GM04504 (cell line): ENCODE measurements at places on chromosomes 1 and 21.

DNA sequence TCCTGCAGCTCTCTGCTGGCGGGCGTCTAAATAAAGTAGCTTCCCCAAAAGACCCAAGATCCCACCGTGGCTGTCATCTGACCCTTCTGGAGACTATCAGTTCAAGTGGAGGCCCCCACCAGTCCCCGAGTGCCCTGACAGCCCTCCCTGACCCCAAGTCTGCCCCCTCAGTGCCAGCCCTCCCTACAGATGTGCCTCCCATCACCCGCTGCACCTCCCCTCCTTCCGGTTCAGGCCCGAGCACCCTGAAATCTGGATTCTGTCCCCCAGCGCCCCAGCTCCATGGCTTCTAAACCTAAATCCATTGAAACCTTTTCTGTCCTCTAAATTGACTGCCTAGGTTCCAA lies 595 bp downstream of the IL10RB start:
- no peak for DNase-seq

GRCh38 chr1:235442788-235443429 lies 61.3 kb downstream of the B3GALNT2 start:
- peak; percentile 47 for DNase-seq

GRCh38 chr1:216904471-216904870 lies 181.2 kb upstream of the ESRRG start:
- DNase-seq: no peak

GRCh38 chr1:169105434-169106094 lies 926 bp upstream of the ATP1B1 start:
- DNase-seq: no peak

DNA sequence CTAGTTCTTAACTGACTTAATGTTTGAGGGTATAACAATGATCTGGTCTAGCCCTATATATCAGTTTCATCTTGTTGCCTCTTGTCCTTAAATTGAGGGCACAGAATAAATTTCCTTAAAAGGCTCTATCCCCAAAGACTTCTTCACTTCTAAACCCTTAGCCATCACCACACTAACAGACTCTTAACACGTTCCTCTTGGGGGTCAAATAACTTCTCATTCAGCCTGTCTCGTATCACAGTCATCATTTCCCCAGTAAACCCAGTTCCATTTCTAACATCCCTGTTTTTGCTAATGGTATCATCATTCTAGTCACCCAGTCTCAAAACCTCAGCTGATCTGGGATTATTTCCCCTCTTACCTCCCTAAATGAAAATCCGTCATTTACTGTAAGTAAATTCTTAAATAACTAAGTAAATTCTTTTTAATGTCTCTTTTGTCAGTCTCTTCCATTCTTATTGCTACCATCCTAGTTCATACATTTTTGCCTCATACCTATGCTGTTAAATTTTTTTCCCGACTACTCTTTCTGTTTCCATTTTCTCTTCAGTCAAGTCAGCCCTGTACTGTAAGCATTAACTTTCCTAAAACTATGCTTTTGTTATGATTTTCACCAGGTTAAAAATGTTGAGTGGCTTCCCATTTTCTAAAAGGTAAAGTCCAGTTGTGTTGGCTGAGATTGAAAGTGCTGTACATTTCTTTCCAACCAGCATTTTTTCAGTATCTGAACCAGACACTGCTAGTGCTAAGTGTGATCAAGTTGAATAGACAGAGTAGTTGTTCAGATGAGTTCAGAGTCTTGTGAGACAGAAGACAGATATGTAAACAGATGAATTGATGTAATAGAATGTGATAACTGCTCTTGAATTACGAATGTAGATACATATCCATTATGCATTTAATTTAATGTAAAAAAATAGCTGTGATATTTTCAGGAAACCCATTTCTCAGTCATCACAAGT lies 6.9 kb downstream of the CTTNBP2NL start:
- DNase-seq: no peak

GRCh38 chr1:225299624-225300023 lies 128.2 kb downstream of the LBR start:
- no peak for DNase-seq

GRCh38 chr1:3921765-3922164 lies 21.7 kb upstream of the C1orf174 start:
- no peak for DNase-seq

GRCh38 chr1:54499097-54499359 lies 49.0 kb upstream of the ACOT11 start:
- DNase-seq: no peak

DNA sequence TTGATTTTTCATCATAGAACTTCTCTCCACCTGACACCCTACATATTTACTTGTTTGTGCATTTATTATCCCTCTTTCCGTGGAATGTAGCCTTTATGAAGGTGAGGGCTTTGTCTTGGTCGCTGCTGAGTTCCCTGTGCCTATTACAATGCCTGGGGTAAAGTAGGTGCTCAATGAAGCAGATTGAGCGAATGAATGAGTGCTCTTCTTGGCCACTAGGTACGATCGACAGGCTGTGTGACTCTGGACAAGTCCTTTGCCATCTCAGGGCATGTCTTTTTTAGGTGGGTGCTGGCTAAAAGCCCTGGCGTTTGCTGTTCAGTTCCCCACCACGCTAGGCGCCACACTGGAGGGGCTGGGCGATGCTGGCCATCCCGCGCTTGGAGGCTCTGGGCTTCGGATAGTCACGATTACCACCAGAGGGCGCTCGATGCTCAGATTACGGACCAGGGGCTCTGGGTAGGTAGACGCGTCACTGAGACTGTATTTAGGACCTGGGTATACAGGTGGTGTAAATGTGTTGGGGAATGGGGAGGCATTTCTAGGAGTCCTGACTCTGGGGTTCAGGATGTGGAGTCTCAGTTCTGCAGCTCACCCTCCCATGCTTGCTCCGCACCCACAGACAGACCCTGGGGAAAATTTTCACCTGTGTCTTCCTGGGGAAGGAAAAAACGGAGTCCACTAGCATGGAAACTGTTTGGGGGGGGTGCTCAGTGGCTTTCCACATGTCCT lies 71.0 kb upstream of the CSF3R start:
- DNase-seq: no peak

DNA sequence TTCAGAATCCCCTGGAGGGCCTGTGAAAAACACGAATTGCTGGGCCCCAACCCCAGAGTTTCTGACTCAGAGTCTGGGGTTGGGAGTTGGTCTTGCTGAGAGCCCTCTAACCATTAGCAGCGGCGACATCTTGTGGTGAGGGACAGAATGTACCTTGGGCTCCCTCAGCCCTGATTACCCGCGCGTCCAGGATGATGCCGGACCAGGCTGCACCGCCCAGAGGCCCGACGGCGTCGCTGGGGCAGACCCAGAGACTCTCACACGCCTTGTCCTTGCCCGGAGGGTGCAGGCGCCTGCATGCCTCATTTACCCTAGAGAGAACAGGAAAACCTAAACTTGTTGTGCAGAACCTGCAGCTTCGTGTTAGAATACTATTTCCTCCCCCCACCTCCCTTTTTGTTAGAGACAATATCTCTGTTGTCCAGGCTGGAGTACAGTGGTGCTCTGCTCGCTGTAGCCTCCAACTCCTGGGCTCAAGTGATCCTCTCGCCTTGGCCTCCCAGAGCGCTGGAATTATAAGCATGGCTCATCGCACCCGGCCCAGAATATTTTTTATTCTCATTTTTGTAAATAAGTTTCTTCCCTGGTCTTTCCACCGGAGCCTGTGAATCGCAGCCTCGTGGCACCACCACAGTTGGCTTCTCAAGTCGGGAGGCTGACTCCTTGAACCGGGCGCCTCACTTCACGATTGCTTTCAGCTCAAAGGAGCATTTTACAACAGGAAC lies 22.2 kb upstream of the RD3 start:
- peak; percentile 67 for DNase-seq

DNA sequence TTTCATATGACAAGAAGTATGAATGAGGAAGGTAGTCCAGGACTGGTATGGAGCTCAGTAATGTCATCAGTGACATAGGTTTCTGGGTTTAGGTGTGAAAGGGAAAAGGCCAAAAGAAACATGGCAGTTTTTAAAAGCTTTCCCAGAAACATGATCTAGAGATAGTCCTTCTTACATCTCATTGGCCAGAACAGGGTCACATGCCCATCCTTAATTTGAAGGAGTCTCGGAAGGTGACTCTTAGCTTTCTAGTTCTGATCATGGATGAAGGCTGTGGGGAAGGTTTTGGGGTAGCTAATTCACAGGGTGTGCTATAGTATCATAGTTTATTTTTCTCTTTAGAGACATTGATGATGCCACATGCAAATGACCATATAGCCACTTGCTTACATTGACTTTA lies 55.3 kb downstream of the RPS6KC1 start:
- DNase-seq: no peak

DNA sequence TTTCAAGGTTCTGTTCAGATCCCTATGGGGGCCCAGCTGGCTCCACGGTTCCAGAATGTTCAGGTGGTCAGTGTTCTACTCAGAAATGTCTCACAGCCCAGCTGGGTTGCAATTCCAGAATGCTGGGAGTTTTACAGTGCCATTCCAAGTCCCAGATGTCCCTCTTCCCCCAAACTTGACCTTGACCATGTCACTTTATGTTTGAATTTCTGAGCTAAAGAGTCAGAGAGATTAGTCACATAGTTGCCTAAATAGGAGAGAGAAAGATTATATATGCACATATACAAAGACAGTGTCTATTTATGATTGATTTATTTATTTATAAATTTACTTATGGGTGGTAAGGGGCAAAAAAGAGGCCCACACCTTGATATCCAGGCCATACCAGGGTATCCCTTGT lies 2.5 kb downstream of the GPR3 start:
- DNase-seq: no peak

DNA sequence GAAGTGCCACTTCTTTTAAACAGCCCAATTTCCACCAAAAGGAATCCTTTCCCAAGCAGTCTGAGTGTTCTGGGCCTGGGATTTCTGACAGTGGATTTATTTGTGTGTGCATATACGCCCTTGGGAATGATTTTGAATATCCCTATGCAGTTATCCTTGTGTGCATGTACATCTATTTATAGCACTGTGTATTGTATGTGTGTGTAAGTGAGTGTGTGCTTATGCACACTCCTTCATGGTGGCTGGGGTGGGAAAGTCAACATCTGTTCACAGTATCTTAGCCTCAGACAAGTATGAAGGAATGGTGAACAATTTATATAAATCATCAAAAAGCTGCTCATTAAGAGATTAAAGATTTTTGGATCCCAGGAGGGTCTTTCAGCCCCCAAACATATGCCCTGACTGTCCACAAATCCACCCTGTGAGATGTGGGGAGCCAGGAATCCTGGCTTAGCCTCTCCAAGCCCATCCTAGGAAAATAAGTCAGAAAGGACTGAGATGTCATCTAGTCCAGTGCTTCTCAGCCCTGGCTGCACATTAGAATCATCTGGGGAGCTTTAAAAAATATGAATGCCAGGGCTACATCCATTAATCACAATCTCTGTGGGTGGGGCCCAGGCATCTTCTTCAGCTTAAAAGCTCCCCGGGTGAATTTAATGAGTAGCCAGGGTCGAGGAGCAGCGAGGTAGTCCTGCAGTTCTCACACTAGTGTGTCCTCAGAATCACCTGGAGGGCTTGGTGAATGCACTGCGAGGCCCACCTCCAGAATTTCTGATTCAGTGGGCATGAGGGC lies 101.4 kb downstream of the PLXNA2 start:
- DNase-seq: no peak

GRCh38 chr1:15836772-15837669 lies 10.5 kb upstream of the SPEN start:
- no peak for DNase-seq

DNA sequence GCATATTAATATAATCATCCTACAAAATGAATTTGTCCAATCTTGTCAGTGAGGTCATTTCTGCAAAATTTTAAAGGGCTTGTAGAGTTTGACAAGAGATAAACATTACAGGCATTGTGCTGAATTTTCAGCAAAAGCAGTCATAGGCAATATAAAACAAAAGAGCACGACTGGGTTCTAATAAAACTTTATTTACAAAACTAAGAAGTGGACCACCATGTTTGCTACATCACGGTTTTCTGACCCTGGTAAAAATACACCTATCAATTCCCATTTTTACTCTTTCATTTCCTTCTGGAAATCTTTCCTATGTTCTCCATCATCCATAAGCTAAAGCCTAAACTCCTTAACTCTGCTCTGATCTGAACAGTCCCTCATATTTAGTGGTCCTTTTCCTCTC lies 229.8 kb upstream of the SGIP1 start:
- no peak for DNase-seq
